ENCODE measurements at places on chromosomes 11 and 22. TPM values are rescaled to one million over a fixed set of nuclear protein-coding genes. Genes with fewer than 3 reads are reported as not detected.

DNA sequence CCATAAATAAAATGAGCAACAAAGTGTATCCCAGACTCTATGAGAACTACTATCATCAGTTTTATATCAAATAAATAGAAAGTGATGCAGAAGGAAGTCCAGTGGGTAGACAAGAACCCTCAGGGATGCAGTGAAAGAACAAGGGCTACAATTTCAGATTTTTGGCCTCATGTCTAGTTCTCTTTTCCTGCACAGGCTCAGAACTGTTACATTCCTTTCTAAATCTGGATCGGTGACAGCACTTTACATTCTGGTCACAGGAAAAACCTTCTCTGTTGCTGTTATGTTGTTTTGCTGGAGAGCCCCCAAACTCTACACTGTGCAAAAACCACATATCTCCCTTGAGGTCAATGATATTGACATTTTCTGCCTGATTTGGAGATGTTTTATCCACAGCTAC lies 108.8 kb upstream of the ANO5 start:
- no peaks in the 10 kb centered on the region for H3K4me1 ChIP-seq
- no peaks in the 10 kb centered on the region for H3K27me3 ChIP-seq
- no peak for DNase-seq
- H3K4me3 ChIP-seq: no peak overlapping the region
- no peak overlapping the region for H3K27ac ChIP-seq
- no peaks in the 10 kb centered on the region for H3K36me3 ChIP-seq

DNA sequence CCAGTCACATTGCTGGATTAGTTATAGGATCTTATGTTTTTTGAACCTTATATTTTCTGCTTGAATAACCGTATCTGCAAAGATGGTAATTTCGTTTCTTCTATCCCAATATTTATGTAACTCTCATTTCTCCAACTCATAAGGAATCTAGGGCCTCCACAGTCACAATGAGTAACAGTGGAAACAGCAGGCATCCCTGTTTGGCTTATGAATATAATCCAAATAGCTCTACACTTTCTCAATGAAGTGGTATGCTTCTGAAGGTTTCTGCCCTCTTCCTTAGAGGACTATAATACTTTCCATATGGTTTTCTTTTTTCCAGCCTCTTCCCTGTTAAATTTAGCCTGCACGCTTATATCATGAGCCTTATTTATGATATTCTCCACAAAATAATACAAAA lies 16.5 kb downstream of the ATP6V1E1 start:
- H3K27ac ChIP-seq: no peak overlapping the region
- H3K4me1 ChIP-seq: no peaks in the 10 kb centered on the region
- H3K4me3 ChIP-seq: no peak overlapping the region
- H3K27me3 ChIP-seq: no peaks in the 10 kb centered on the region
- no peak for DNase-seq

GRCh38 chr11:96798445-96798844 lies 408.6 kb downstream of the JRKL start:
- H3K27me3 ChIP-seq: no peaks in the 10 kb centered on the region
- H3K4me1 ChIP-seq: no peaks in the 10 kb centered on the region

DNA sequence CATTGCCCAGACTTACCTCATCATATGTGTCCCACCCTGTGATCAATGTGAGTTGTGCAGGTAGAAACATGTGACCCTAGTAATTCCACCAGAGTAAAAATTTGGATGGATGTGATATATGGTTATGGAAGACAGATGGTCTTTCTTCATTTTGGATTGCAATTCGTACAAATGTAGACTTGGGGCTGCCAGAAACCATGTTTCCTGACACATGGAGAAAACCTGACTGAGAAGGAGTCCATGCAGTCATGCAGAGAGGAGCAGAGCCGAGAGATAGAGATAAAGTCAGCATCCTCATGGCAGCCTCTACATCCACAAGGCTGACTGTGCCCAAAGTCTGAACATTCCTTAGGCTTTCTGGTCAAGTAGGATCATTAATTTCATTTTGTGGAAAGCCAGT lies 678.1 kb upstream of the KIRREL3 start:
- H3K4me1 ChIP-seq: no peaks in the 10 kb centered on the region
- no peaks in the 10 kb centered on the region for H3K36me3 ChIP-seq
- no peak overlapping the region for H3K4me3 ChIP-seq
- H3K27ac ChIP-seq: no peak overlapping the region
- no peaks in the 10 kb centered on the region for H3K27me3 ChIP-seq

DNA sequence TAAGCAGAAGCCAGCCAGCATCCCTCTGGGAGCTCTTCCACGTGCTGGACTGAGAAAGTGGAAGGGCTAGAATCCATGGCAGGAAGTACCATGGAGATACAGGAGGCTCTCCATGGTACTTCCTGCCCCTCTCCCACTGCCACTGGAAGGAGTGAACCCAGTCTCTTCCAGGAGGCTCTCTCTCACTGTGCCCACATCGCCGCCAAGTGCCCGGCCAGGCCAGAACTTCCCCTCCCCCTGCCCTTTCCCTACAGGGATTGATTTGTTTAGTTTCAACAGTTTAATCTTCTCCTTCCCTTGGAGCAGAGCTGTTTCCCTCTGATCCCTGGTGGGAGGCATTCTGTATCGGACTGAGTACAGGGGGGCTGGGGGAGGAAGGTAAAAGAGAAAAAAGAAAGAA lies 133.6 kb downstream of the DSCAML1 start:
- H3K4me3 ChIP-seq: no peak overlapping the region
- H3K27ac ChIP-seq: no peak overlapping the region
- peaks cover 5% of the 10 kb centered on the region for H3K4me1 ChIP-seq
- H3K27me3 ChIP-seq: no peaks in the 10 kb centered on the region
- DNase-seq: no peak
- H3K36me3 ChIP-seq: no peaks in the 10 kb centered on the region

DNA sequence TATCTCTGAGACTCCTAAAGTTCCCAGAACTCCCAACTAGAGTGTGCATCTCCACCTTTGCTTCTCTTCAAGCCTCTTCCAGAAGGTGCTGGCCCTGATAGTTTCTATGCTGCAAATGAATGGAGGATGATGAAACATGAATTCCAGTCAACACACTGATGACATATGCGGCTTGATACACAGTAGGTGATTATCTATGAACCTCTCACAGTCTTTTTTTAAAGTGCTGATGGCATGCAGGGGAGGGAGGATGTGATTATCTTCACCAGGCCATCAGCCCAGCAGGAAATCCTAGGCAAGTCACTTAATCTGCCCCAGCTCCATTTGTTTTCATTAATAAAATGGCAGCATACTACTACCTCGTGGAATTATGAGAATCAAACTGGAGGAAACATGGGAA lies 548.5 kb downstream of the SOX6 start:
- H3K27me3 ChIP-seq: no peaks in the 10 kb centered on the region
- no peaks in the 10 kb centered on the region for H3K4me1 ChIP-seq
- no peak overlapping the region for H3K4me3 ChIP-seq
- H3K36me3 ChIP-seq: no peaks in the 10 kb centered on the region

DNA sequence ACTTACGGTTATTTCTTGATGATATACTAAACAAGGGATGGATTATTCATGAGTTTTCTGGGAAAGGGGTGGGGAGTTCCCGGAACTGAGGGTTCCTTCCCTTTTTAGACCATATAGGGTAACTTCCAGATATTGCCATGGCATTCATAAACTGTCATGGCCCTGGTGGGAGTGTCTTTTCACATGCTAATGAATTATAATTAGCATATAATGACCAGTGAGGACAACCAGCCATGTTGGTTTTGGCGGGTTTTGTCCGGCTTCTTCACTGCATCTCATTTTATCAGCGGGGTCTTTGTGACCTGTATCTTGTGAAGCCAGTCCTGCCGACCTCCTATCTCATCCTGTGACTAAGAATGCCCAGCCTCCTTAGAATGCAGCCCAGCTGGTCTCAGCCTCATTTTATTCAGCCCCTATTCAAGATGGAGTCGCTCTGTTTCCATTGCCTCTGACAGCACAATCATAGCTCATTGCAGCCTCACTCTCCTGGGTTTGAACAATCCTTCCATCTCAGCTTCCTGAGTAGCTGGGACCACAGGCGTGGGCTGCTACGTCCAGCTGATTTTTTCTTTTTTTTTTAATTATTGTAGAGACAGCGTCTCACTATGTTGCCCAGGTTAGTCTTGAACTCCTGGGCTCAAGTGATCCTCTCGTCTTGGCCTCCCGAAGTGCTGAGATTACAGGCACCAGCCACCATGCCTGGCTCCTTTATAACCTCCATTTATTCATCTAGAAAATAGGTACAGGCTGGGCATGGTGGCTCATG lies 52.6 kb upstream of the EMID1 start:
- no peaks in the 10 kb centered on the region for H3K36me3 ChIP-seq
- H3K27ac ChIP-seq: no peak overlapping the region
- H3K4me3 ChIP-seq: no peak overlapping the region
- no peak for DNase-seq
- H3K27me3 ChIP-seq: no peaks in the 10 kb centered on the region

DNA sequence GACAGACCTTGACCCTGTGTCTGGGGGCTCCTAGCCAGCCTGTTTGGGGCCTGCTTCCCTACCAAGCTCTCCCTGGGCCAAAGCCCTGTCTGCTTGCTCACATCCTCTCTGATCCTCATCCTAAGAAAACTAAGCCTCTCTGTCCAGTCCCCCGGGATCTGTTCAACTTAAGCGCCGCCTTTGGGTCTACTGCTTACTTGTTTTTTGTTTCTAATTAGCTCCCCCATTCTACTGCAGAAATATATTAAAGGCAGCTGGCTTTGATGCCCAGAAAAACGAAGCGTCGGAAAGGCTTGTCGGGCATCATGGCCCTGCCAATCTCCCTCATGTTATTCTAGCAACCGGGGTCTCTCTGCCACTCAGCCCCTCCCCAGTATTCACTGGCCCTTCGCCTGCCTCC lies 3.4 kb downstream of the DSCAML1 start:
- H3K4me3 ChIP-seq: no peak overlapping the region
- peaks cover 27% of the 10 kb centered on the region for H3K27me3 ChIP-seq
- H3K36me3 ChIP-seq: no peaks in the 10 kb centered on the region
- H3K27ac ChIP-seq: no peak overlapping the region

DNA sequence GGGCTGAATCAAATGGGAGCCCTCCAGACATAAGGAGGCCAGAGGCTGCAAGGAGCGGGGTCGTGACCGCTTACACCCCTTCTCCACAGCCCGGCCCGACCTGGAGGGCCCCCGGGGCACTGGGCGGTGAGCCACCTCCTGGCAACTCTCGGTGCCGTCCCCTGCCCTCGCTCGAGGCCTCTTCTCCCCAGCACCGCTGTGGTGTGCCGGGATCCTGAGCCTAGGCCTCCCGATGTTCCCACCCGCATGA lies 432 bp upstream of the GP1BB start:
- no peak overlapping the region for H3K27ac ChIP-seq
- H3K4me1 ChIP-seq: peaks cover 20% of the 10 kb centered on the region
- no peak overlapping the region for H3K4me3 ChIP-seq
- no peak for DNase-seq

- no peak overlapping the region for H3K4me3 ChIP-seq
- no peaks in the 10 kb centered on the region for H3K36me3 ChIP-seq
- H3K27ac ChIP-seq: no peak overlapping the region
- H3K4me1 ChIP-seq: no peaks in the 10 kb centered on the region
- DNase-seq: no peak
Observed at GRCh38 chr11:12834166-12834565, 159.9 kb downstream of the TEAD1 start.

DNA sequence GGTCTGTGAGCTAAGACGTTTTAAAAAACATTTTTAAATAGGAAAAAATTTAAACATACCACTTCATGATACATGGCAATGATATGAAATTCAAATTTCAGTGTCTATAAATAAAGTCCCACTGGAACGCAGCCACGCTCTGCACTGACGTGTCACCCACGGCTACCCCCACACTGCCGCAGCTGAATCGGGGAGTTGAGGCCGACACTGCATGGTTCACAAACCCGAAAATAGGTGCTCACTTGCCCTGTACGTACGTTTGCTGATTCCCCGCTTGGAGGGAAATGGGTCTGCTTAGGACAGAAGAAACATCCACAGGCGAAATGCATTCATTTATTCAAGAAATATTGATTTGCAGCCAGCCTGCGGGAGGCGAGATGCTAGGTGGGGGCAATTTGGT lies 1342.3 kb downstream of the TBC1D22A start:
- H3K4me3 ChIP-seq: no peak overlapping the region
- H3K27me3 ChIP-seq: no peaks in the 10 kb centered on the region
- H3K27ac ChIP-seq: no peak overlapping the region
- peaks cover 16% of the 10 kb centered on the region for H3K4me1 ChIP-seq
- DNase-seq: no peak

DNA sequence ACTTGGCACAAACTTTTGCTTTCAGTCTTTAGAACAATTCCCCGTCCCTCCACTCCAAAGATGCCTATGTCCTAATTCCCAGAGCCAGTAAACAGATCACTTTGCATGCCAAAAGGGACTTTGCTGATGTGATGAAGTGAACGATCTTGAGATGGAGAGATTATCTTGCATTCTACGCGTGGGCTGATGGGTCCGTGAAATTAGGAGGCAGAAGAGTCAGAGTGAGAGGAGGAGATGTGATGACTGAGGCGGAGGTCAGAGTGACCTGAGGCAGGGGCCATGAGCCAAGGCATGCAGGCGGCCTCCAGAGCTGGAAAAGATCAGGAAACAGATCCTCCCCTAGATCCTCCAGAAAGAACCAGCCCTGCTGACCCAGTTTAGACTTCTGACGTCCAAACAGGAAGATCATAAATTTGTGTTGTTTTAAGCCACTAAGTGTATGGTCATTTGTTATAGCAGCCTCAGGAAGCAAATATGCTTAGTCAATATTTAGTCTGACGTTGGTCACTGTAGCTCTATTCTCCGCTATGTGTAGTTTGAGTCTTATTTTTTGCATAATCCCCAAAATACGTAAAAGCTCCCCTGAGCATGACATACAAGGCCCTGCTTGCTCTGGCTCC lies 76.0 kb upstream of the TIMP3 start:
- DNase-seq: no peak
- H3K27me3 ChIP-seq: no peaks in the 10 kb centered on the region
- H3K36me3 ChIP-seq: no peaks in the 10 kb centered on the region
- H3K4me1 ChIP-seq: peaks cover 18% of the 10 kb centered on the region
- H3K27ac ChIP-seq: no peak overlapping the region
- H3K4me3 ChIP-seq: no peak overlapping the region

GRCh38 chr22:17479135-17479534 lies 84.2 kb upstream of the SLC25A18 start:
- H3K36me3 ChIP-seq: no peaks in the 10 kb centered on the region
- DNase-seq: no peak
- H3K4me3 ChIP-seq: no peak overlapping the region
- H3K27ac ChIP-seq: no peak overlapping the region

GRCh38 chr11:33237039-33237597 lies 20.1 kb upstream of the HIPK3 start:
- H3K36me3 ChIP-seq: no peaks in the 10 kb centered on the region
- no peak overlapping the region for H3K27ac ChIP-seq
- no peaks in the 10 kb centered on the region for H3K27me3 ChIP-seq
- no peak for DNase-seq

DNA sequence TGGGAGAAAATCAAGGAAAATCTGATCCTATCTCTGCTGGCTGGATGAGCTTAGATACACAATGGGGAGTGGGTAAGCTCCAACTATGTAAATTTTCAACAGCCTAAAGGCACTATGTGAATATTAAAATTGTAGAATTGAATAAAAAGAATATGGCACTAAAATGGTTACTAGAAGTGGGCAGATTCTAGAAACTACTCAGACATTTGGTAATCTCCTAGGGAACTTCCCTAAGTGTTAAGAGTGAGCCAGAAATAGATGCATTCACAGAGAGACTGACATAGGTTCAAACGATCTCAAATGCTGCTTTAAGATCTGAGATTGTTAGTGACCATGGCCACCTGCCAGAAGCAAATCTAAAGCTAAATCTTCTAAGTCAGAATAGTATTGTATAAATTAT lies 4.3 kb upstream of the OR52E1 start:
- H3K36me3 ChIP-seq: no peaks in the 10 kb centered on the region
- no peak overlapping the region for H3K4me3 ChIP-seq
- no peak overlapping the region for H3K27ac ChIP-seq
- no peak for DNase-seq
- no peaks in the 10 kb centered on the region for H3K4me1 ChIP-seq

RASL10A gene
- total RNA-seq: 0.28 TPM

PKP3 gene
- total RNA-seq: not detected

Measured in natural killer cell (primary cell).